CD4-positive, alpha-beta T cell treated with Interleukin-2 at 100 ng/mL for 4 hours (primary cell): ENCODE measurements at places on chromosomes 12 and 14.

- no peak for DNase-seq
Observed at GRCh38 chr12:125098676-125099408, 33.6 kb downstream of the AACS start.

- DNase-seq, result no peak
Observed at GRCh38 chr12:57779736-57780135, 2.9 kb upstream of the TSFM start.

DNA sequence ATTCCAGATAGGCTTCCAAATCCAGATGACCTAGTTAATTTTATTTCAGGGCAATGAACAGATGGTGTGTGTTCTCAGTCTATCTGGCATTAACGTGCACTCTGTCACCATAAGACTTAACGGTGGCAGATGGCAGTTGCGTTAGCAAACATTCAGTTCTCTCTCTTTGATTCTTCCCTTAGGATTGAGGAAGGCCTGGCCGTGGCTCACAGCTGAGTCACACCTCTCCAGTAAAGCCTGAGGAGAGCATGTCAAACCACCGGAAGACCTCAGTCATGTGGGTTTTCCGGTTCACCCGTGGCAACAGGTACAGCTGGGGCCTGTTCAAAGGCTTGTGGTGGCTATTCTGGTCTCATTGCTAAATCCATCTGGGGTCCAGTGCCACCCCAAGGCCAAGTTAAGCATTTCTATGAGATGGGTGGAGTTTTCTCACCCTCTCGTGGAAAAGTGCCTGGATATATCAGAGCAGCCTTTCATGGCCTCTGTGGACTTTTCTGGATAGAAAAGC lies 545.1 kb upstream of the ATP2B1 start:
- peak; percentile 45 for DNase-seq

GRCh38 chr12:81150382-81150781 lies 72.5 kb downstream of the ACSS3 start:
- DNase-seq, result no peak

DNA sequence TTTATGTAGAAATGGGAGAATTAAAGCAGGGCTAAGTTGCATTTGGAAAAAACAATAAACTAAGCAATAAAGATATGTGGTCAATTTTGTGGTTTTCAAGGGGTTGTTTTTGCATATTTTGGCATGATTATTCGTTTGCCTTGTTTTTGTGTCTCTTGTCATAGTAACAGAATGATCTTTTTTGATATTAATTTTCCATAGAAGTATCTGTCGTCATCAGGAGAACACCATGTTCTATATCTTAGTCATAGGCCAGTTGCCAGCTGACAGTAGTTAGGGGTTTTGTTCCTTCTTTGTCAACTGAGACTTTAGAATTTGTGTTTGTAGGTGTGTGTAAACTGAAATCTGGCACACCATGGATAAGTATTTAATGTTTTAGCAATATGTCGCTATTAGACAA lies 1354.8 kb downstream of the LRFN5 start:
- no peak for DNase-seq

DNA sequence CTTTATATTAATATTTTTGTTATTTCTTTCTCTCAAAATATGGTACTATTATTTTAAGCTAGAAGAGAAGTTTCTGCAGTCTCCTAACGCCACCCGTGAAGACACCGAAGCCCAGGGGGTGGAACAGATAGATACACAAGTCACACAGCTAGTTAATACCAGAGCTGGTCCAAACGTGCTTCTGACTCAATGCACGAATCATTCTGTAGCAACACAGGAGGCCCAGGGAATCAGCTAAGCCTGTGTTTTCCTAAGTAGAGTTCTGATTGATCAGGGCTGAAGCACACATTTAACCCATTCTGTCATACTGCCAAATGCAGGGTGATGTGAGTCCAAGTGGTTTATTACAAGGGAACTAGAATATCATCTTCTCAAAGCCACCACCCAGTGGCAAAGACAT lies 116.9 kb upstream of the PWP1 start:
- DNase-seq, result no peak

GRCh38 chr14:91731018-91731417 lies 868 bp downstream of the CATSPERB start:
- no peak for DNase-seq

- no peak for DNase-seq
Observed at GRCh38 chr12:110246636-110247339, 34.3 kb upstream of the ATP2A2 start.

- no peak for DNase-seq
Observed at GRCh38 chr14:63642656-63643382, 1.1 kb upstream of the WDR89 start.

GRCh38 chr14:96938946-96939345 lies 141.8 kb downstream of the VRK1 start:
- no peak for DNase-seq

- DNase-seq, result no peak
Observed at GRCh38 chr14:89000007-89000942, 175.8 kb downstream of the TTC8 start.

GRCh38 chr12:101962486-101962885 lies 85.1 kb downstream of the DRAM1 start:
- no peak for DNase-seq

DNA sequence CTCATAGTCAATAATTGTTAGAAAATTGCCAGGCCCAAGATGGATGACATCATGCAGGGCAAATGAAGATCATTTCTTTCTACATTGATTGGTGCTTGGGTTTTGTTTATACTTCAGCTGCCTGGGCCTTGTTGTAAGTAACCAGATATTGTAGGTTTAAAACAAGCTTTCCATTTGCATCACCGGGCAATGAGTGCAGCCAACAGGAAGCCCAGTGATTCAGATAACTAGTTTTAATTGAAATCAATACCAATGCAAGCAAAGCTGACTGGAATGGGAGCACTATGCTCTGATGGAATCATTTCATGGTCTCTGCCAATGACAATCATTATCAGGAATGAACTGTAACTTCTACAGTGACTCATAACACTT lies 279.3 kb downstream of the DUSP6 start:
- DNase-seq, result no peak

GRCh38 chr12:113403435-113404415 lies at the start of gene SDS:
Gene SDS (minus strand): TSS chr12:113403887. CDS start chr12:113399708, 4,179 bp downstream.
- DNase-seq, result no peak

DNA sequence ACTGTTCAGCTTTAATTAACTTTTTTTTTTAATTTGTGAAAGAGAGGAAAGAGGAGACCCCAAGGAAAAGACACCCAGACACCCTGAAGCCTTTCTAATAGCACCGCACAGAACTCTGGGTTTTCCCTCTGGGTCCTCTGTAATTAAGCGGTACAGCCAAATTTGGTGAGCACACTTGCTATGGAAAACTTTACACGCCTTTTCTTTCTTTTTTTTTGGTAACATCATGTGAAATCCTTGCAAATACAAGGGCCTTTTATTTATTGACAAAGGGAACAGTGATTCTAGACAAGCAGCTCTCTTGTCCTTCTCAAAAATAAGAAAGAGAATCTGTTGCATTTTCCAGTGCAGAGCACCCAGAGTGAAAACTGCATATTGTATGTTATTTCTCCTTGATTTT lies 44.4 kb upstream of the CPM start:
- DNase-seq, result no peak

DNA sequence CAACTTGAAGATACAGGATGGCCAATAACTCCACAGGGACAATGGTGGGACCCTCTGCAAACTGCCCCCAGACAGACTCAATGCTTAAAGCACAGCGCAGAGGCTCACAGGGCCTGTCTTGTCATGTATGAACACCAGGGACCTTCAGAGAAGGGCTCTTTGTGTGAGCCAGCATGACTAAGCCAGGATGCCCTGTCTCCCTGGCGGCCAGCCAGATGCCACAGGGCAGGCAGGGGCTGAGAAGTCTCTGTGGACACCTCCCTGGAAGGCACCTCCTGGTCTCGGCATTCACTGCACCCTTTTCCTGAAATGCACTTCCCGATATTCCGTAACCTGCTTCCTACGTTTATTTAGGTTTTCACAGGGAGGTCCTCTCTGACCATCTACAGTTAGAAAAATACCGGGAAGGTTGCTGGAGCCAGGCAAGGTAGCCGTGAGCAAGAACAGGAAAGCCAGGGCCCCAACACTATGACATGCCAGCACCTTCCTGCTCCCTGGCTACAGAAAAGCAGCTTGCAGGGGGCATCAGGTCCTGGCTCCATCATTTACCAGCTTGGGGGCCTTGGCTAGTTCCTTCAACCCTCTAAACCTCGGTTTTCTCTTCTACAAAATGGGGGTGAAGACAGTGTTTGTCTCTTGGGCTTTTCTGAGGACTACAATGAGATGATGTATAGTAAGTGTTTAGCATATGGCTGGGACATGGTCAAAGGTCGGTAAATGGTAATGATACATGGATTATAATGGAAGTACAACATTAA lies 65.0 kb downstream of the PITPNM2 start:
- DNase-seq, result no peak

DNA sequence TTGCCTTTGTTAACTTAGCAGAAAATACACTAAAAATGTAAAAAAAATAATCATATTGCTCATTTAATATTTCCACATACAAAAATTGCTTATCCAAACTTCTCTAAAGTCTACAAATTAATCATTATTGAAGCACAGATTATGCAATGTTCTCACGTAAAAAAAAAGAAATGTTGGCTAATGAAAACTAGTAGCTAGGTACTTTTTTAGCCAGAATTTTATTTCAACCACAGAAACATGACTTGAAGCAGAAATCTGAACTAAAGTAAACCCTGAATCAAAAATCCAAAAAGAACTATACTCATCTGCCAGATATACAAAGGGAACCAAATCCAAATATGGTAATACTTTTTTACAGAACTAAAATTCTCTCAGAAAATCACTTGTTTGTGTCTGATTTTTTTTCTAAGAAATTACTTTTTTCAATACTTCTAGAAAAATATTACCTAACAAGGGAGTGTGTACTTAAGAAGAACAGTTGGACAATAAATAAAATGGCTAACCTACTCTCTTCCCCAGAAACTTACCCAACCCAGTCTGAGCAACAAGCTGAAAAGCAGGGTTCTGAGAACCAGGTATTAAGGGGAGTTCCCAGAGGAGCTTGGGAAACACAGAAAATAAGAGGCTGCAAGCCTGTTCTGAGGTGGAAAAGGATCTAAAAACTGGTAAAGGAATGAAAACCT lies 78.4 kb upstream of the RAP1B start:
- DNase-seq, result peak; percentile 39

DNA sequence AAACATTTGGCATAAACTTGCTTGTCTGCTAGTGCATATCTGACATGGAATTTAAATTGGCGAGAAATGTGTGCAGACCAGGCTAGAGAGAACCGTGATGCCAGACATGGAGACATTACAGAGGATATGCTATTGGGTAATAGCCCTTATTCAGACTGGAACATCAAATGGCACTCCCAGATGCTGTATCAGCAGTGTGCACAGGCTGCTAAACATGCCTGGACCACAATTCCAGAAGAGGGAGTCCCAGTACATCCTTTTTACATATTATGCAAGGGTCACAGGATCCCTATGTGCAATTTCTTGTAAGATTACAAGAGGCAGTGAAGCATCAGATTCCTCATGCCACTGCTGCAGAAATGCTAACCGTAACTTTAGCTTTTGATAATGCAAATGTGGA lies 354.5 kb upstream of the FOXG1 start:
- DNase-seq, result no peak

DNA sequence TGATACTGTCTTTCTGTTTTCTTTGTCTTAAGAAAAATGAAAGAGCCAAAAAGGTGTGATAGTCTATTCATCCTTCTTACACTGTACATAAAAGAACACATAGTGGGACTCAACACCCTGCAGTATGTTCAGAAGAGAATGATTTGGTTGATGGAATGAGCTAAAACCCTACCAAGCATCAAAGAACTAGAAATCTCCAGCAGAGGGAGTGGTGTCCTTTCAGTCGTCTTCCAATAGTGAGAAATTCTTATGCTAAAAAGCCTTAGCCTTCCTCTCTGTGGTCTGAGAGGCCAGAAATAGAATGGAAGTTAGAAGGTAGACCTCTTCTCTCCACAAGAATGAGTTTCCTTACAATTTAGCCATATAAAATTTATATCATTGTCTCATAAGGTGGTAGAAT lies 393.4 kb upstream of the SEL1L start:
- no peak for DNase-seq

DNA sequence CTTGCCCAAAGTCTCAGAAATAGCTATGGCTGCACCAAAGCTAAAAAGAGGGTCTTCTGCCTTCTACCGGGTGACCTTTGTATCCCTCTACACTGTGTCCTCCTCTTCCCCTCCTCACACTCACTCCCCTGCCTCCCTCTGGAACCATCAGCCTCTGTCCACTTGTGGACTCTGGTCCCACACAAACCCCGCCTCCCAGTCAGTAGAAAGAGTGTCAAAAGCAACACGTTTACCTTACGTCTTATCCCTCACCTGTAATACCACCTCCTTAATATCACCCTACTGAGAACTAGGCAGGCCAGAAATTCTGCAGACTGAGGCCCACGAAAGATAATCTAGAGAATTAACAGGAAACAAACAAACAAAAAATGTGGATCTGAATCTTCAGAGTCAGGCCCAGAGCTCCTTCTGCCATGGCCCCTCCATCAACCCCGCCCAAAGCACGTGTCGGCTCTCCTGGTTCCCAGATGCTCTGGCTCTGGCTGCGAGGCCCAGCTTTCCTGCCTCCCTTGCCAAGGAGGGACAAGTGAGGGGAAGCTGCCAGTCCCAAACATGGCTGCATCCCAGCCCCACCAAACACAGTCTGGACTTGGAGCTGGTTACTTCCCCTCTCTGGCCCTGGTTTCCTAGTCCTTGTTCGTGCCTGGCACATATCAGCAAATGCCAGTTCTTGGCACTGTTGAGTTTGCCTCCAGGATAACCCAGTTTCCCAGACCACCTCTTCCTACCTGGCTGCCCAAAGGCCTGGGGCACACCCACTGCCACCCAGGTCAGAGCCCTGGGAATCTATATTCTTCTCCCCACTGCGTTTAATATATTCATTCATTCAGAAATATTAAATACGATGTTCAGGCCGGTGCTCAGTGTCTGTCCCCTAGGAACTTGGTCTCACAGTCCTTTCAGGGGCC lies 2.7 kb downstream of the ACTN1 start:
- DNase-seq, result no peak

DNA sequence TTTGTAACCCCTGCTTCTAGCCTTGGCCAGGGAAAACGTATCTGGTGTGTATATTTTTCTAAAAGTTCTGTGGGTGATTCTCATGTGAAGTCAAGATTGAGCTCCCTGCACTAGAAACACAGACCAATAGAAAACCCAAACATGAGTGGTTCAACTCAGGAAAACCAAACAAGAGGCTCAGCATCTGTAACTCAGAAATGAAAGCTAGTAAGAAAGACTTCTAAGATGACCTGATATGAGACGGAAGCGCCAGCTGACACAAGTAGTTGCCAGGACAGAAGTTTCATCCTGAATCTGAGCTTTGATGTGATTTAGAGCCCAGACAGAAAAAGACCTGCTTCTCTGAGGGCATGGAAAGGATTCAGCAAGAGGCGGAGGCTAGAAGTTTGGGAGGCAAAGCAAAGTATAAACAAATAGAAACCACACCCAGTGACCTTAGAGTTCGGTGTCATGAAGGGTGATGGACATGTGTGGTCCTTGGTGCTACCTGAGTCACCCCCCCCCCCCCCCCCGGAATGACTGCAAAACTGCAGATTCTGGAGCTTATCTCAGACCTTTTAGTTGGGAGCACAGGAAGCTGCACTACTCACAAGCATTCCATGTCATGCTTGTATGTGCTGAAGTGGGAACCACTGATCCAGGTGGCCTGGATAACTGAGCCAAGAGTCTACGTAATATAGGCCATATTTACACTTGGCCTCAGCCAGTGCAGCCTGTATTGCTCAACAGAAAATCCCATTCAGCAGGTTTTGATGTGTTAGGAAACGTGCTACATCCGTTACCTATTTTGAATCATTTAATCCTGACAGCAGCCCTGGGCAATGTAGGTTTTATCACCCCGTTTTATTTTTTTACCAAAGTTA lies 191.3 kb downstream of the ANO6 start:
- DNase-seq, result no peak
